ENCODE measurements at places on chromosomes 3 and 15.

- no peak for DNase-seq
Observed at GRCh38 chr15:58057559-58057958, 8.0 kb downstream of the ALDH1A2 start.

DNA sequence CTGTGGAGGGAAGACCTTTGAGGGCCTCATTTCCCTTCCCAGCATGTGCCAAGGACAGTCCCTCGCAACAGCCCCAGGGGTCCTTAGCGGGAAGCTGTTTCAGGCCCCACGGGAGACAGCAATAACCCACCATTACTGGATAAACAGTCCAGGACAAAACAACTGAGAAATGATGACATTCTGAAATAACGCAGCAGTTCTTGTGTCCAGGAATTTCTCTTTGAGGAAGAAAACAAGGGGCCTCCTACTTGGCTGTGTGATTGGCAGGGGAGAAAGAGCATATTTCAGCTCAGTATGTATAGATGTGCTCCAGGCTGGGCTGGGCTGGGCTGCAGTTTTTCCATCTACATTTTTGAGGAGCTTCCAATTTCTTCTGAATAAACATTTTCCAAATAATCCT lies 82.2 kb upstream of the THBS1 start:
- DNase-seq = no peak

DNA sequence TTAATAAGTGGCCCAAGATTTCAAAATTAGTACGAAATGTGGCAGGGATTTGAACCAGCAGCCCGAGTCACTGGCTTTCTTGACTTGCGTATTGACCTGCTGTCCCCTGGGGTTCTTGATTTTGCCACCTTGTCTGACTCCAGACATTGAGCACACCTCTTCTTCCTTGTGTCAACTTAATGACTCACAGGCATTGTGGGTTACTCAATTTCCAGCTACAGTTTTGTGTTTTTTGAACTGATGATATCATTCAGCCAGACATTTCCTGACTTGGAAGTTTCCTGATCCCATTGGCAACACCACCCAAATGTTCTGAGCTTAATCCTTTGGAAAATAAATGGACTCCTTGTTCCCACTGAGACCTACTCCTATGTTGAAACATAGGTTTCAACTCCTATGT lies 64.2 kb downstream of the MOBP start:
- DNase-seq = no peak

GRCh38 chr3:7813365-7813764 lies 688.3 kb upstream of the LMCD1 start:
- no peak for DNase-seq

GRCh38 chr15:68643216-68643830 lies 64.5 kb downstream of the CORO2B start:
- DNase-seq = no peak

GRCh38 chr3:144129536-144130214 lies 158.1 kb downstream of the DIPK2A start:
- DNase-seq = no peak

DNA sequence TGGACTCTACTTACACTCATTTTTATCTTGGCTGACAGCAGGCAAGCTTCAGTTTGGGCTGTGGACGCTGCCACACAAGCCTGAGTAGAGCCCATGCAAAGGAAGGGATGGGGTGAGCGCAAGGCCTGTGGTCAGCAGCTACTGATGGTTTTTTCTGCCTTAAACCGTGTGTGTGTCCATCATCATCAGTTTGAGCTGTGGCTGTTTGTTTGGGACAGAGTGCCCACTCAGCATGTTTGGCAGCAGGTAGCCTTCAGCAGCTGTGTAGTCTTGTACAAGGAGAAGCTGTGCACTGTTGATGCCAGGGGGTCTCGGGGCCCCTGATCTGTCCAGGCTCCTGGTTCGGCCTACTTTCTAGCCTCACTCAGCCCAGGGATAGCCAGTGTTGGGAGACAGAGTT lies 3.5 kb downstream of the RBM15B start:
- no peak for DNase-seq

DNA sequence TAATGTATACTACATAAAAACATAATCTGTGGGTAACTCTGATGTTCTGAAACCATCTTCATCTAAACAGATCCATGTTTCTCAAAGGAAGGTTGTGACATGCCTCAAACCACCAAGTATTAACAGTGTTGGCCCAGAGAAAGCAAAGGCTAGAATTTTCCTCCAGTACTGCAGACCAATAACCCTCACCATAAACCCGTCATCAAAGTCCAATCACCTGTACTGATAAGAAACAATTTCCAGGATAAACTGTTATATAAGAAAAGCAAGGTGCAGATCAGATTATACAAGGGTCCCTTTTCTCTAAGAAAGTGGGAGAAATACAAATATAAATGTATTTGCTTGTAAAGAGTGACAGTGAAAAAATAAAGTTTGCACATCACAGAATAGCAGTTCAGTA lies 32.3 kb downstream of the TBC1D2B start:
- no peak for DNase-seq

- no peak for DNase-seq
Observed at GRCh38 chr15:57500979-57501576, 90.6 kb upstream of the MYZAP start.

- no peak for DNase-seq
Observed at GRCh38 chr15:95937128-95937528, 393.4 kb upstream of the NR2F2 start.
